ENCODE measurements at places on chromosomes 4 and X. TPM values are rescaled to one million over a fixed set of nuclear protein-coding genes. Genes with fewer than 3 reads are reported as not detected.

GRCh38 chr4:151862766-151863165, 102.0 kb upstream of the GATB start:
- DNase-seq, result no peak
- H3K4me1 ChIP-seq, result no peaks in the 10 kb centered on the region
- no peaks in the 10 kb centered on the region for H3K36me3 ChIP-seq
- H3K4me3 ChIP-seq, result no peak overlapping the region
- no peaks in the 10 kb centered on the region for H3K27me3 ChIP-seq
- no peak overlapping the region for H3K27ac ChIP-seq

GRCh38 chrX:123481913-123482851, 250.7 kb downstream of the THOC2 start:
- no peak overlapping the region for H3K4me3 ChIP-seq
- H3K36me3 ChIP-seq, result no peaks in the 10 kb centered on the region
- no peaks in the 10 kb centered on the region for H3K4me1 ChIP-seq

DNA sequence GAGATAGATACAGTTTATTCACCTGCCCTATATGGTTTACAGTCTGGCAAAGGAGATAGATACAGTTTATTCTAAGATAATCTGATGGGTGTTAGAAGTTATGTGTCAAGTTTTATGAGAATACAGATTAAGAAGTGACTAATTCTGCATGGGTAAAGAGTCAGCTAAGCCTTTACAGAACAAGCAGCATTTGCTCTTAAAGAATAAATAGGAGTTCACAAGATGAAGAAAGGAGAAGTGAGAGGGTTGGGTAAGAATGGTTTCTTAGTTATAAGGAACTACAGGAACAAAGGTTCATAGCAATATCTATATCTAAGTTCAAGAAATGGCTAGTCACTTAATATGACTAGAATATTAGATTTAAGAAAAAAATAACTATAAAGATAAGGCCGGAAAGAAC, 47.6 kb downstream of the THOC2 start:
- no peaks in the 10 kb centered on the region for H3K4me1 ChIP-seq
- H3K27me3 ChIP-seq, result no peaks in the 10 kb centered on the region
- H3K4me3 ChIP-seq, result no peak overlapping the region
- no peak for DNase-seq

GRCh38 chr4:3285558-3286334, 7.1 kb upstream of the RGS12 start:
- DNase-seq, result no peak
- H3K4me3 ChIP-seq, result no peak overlapping the region
- H3K27me3 ChIP-seq, result peaks cover 37% of the 10 kb centered on the region
- H3K27ac ChIP-seq, result no peak overlapping the region

DNA sequence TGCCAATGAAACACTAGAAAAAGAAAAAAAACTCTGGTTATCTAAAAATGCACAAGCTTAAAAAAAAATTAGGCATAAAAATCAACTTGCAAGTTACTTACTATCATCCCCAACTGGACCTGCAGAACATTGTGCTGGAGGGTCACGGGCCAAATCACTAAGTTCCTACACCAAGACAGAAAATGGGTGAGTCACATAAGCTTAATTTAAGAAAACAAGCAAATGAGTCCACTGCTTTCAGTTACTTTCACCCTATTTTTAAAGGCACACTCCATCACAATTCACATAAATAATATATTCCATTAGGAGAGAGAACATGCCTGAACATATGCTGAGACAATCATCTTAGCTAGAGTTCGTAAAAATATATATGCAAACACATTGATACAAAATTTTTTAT, 17.7 kb downstream of the UBE2D3 start:
- DNase-seq, result no peak
- no peaks in the 10 kb centered on the region for H3K27me3 ChIP-seq
- peaks cover 7% of the 10 kb centered on the region for H3K4me1 ChIP-seq

GRCh38 chr4:68581383-68582338, 5.5 kb upstream of the UGT2B17 start:
- H3K36me3 ChIP-seq, result no peaks in the 10 kb centered on the region
- no peak for DNase-seq
- H3K4me1 ChIP-seq, result peaks cover 5% of the 10 kb centered on the region
- peak overlapping the region; percentile 52 for H3K27ac ChIP-seq

DNA sequence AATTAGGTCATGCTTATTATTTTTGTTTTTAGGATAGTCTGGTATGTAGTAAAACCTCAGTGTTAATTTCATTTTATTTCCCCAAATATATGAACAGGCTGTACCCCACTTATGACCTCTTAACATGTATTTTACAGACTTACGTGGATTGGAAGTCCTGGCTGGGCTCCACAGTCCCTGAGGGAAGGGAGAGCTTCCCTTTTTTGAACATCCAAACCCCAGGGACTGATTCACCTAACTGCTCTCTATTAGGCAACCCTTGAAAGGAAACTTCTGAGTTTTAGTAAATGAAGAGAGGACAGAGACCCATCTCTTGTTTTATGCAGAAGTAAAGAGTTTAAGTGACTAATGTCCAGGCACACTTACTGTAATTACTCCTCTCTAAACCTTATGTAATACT, 233.1 kb upstream of the SPRY1 start:
- H3K27ac ChIP-seq, result no peak overlapping the region
- peaks cover 32% of the 10 kb centered on the region for H3K4me1 ChIP-seq
- H3K36me3 ChIP-seq, result no peaks in the 10 kb centered on the region
- H3K4me3 ChIP-seq, result no peak overlapping the region
- no peaks in the 10 kb centered on the region for H3K27me3 ChIP-seq

- H3K4me1 ChIP-seq, result peaks cover 11% of the 10 kb centered on the region
- no peak for DNase-seq
- no peak overlapping the region for H3K4me3 ChIP-seq
- no peaks in the 10 kb centered on the region for H3K27me3 ChIP-seq
Measured at GRCh38 chr4:181792641-181793040, 450.6 kb upstream of the TENM3 start.

STK32B gene
- 6.7 TPM for polyA plus RNA-seq

SYN1 gene
- polyA plus RNA-seq, result 0.07 TPM

GAGE2A gene
- not detected for polyA plus RNA-seq

All from keratinocyte (primary cell).